Activated T-cell treated with anti-CD3 and anti-CD28 coated beads, Interleukin-2, amount 50 U/mL, for 48 hours (primary cell): ENCODE measurements at places on chromosomes 1 and 21.
A peak's percentile ranks its signal among the peaks of the same experiment; 100 is the strongest.

DNA sequence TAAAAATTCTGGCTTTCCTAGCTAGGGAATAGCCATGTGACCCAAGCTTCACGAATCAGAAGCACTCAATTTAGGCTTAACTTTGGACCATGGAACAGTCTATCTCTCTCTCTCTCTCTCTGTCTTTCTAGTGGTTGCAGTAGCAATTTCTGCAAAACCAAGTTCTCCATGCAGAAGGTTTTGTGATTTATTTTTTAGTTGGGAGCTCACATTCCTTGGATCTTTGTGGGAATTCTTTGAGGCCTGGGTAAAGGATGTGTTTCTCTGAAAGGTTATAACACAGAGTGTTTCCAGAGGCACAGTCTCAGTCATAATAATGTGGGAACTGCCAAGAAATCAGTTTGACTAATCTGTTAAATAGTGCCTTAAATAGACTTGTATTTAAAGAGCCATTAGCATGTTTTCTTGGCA lies 112.3 kb upstream of the COL11A1 start:
- no peak for DNase-seq

DNA sequence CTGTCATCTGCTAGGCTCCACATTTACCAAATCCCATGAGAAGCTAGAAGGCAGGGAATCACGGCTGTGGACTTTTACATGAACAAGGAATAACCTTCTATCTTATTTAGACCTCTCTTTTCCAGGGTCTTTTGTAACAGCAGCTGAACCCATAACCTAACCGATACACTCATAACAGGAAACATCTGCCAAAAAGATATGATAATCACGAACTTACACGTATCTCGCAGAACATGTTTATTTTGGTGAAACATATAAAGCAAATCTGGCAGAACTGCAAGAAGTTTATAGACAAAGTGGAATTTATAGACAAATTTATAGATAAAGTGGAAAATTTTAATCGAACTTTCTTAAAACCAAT lies 20.4 kb downstream of the TINAGL1 start:
- DNase-seq: no peak

GRCh38 chr1:67532452-67533216 lies 102.4 kb upstream of the SERBP1 start:
- no peak for DNase-seq

DNA sequence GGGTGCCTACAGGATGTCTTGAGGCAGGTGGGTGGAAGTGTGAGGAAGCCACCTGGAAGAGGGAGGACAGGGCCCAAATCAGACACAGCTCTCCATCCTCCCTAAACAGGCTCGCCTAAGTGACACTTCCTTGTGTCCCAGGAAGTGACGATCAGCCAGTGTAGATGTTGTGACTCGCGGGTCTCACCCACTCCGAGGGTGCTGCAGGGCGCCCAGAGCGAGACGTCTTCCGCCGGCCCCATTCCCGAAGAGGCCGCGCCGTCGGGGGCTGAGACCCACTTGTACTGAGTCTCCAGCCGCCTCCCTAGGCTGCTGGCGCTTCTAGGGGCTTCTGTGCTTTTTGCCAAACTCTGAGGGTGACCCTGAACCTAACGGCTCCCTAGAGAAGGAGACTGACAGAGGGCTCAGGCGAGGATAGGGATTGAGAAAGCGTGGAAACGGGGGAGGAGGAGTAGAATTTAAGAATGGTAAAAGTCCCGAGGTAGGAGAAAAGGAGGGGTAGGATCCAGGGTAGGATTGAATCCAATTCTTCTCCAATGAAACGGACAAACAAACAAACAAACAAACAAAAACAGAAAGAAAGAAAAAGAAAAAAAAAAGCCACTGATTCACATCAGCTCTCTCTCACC lies 543 bp upstream of the MARK1 start:
- DNase-seq: peak; percentile 20

DNA sequence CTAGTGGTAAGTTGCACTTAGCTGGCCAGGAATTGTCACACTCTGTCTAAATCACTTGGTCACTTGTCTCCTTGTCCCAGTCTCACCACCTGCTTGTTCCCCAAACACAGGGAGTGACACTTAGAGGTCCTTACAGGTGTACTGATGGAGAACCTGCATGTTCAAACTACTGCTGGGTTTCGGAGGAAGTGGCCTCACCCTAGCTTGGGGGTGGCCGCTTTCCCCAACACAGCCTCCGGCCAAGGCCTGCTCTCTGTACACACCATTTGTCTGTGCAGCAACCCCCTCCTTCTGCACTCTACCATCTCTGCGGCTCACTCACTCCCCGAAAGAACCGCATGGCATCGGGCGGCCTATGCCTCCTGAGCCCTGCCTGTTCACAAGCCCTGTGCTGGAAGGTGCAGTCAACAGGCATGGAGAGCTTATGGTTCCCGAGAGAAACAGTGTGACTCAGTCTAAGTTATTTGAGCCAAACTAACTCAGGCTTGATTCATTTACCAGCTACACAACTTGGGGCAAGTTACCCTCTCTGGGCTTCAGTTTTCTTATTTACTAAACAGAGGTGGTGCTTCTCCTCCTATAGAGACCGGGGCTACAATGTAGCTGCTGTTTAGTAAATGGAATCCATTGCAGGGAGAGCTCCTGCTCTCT lies 10.5 kb upstream of the SPRR4 start:
- no peak for DNase-seq

DNA sequence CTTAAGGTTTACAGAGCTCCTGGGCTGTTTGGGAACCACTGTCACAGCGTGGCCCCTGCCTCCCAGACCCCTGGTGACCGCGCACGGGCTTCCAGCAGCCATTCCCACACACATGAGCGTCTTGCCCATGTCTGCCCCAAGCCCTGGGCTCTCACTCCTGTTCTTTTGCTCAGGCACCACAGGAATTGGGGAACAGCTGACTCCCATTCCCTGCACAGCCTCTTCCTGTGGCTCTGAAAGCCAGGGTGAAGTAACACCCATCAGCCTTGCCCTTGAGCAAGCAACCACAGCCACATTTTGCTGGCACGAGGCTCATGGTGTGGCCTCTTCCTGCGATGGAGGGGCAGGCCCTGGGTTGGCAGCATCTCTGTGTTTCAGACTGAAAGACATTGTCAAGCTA lies 14.3 kb upstream of the GPR157 start:
- no peak for DNase-seq

- peak; percentile 33 for DNase-seq
Observed at GRCh38 chr1:52727114-52727586, 897 bp downstream of the ZYG11B start.

- DNase-seq: no peak
Observed at GRCh38 chr21:32597205-32597604, 11.9 kb upstream of the TCP10L start.

GRCh38 chr1:2477309-2477708 lies 1.2 kb downstream of the PLCH2 start:
- DNase-seq: no peak

DNA sequence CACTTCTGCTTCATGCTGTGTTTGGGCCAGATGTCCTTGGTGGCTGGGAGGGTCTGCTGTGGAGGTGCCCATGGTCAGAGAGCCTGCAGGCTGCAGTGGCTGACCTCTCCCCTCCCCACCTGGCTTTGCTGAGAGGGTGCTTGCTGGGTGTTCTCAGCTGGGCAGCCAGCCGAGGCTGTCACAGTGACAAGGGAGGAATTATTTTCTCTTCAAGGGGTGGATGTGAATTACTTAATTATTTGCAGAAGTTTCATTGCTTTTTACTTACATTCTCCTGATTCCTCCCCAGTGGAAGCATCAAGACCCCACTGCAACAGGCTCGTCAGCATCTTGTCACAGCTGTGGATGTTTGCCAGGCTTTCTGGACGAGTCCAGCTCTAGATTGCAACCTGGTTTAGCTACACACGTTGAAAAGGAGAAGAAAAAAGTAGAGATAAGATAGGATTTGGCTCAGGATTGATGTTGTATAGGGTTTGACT lies 70.3 kb downstream of the GALNT2 start:
- DNase-seq: no peak

GRCh38 chr1:47926461-47926999 lies 70.7 kb downstream of the TRABD2B start:
- no peak for DNase-seq

GRCh38 chr1:226702957-226703831 lies 35.9 kb downstream of the ITPKB start:
- DNase-seq: peak; percentile 89

DNA sequence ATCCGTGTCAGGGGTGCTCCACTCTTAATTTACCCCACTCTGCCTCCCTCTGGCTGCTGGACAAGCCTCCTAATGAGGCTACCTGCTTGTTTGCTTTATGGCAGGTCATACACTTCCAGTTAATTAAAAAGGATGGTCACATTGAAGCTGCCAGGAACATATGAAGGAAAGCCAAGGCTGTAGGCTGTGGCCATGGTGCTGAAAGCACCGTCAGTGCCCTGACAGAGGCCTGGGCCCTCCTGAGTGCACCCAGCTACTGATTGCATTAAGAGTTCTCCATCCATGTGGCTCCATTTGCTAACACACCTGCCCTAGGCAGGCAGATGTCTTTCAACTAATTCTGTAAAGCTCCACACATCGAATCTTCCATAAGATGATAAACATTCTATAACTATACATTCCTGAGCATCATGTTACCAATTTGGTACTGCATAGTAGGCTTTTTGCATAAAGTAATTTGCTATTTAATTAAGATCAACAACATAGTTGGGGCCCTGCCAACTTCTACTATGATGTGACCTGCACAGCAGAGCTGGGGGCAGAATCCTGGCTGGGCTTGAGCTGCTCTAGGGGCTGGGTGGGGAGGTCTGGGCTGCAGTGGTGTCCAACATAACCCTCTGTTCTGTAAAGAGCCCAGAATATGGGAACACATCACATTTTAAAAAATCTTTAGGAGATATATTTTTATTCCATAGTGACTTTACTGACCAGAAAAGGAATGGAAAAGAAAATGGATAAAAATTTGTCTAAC lies 224.8 kb downstream of the SIPA1L2 start:
- no peak for DNase-seq

GRCh38 chr21:24411429-24411828 lies 1195.9 kb downstream of the MRPL39 start:
- DNase-seq: no peak

- DNase-seq: no peak
Observed at GRCh38 chr1:67889953-67890567, 56.8 kb upstream of the GNG12 start.

- DNase-seq: no peak
Observed at GRCh38 chr1:147748676-147749350, 11.6 kb downstream of the GJA5 start.

GRCh38 chr1:193176113-193176512 lies 10.3 kb downstream of the B3GALT2 start:
- no peak for DNase-seq

GRCh38 chr1:1826356-1827088 lies 48.3 kb upstream of the NADK start:
- DNase-seq: no peak

GRCh38 chr1:54940042-54940441 lies 40.4 kb upstream of the TMEM61 start:
- DNase-seq: no peak

GRCh38 chr1:215076322-215076721 lies 6.2 kb upstream of the KCNK2 start:
- no peak for DNase-seq

DNA sequence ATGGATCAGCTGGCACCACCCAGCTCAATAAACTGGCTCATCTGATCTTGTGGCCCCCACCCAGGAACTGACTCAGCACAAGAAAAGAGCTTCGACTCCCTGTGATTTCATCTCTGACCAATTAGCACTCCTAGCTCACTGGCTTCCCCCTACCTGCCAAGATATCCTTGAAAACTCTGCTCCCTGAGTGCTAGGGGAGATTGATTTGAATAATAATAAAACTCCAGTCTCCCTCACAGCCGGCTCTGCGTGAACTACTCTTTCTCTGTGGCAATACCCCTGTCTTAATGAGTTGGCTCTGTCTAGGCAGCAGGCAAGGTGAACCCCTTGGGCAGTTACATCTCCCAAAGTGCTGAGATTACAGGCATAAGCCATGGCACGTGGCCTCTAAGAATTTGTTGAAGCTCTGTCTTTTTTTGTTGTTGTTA lies 11.8 kb upstream of the RHBDL2 start:
- DNase-seq: no peak

GRCh38 chr21:38878379-38879179 lies 72.8 kb downstream of the ETS2 start:
- no peak for DNase-seq

DNA sequence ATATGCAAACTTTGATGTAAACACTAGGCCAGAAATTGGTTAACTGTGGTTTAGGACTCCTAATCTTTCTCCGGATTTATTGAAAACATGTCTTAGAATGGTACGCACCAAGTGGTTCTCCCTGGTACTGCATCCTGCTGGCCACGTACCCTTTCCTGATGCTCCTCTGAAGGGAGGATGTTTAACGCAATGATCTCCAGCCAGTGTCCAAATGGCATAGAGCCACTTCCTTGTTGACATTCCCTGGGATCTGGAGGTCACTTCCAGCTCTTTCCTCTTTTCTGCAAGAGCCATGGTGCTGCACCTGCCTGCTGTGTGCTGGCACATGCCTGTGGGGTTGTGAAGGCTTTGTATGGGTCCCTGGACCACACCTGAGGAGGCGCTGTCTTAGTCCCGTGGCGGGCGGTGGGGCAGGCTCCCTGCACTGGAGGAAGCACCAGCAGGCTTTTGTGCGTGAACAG lies 53.9 kb downstream of the GALNT2 start:
- no peak for DNase-seq

GRCh38 chr1:219367496-219367895 lies 193.8 kb downstream of the LYPLAL1 start:
- DNase-seq: no peak

DNA sequence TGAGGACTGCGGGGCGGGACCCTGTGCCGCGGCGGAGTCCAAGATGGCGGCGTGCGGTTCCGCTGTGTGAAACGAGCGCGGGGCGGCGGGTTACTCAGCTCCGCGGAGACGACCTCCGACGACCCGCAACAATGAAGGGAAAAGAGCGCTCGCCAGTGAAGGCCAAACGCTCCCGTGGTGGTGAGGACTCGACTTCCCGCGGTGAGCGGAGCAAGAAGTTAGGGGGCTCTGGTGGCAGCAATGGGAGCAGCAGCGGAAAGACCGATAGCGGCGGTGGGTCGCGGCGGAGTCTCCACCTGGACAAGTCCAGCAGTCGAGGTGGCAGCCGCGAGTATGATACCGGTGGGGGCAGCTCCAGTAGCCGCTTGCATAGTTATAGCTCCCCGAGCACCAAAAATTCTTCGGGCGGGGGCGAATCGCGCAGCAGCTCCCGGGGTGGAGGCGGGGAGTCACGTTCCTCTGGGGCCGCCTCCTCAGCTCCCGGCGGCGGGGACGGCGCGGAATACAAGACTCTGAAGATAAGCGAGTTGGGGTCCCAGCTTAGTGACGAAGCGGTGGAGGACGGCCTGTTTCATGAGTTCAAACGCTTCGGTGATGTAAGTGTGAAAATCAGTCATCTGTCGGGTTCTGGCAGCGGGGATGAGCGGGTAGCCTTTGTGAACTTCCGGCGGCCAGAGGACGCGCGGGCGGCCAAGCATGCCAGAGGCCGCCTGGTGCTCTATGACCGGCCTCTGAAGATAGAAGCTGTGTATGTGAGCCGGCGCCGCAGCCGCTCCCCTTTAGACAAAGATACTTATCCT lies 430 bp downstream of the RBM15 start:
- DNase-seq: peak; percentile 74

GRCh38 chr1:29962831-29963247 lies 726.5 kb downstream of the PTPRU start:
- no peak for DNase-seq

- no peak for DNase-seq
Observed at GRCh38 chr1:155123801-155124200, 3.9 kb upstream of the EFNA1 start.

GRCh38 chr1:212470059-212470458 lies 37.3 kb downstream of the NENF start:
- no peak for DNase-seq

- no peak for DNase-seq
Observed at GRCh38 chr1:150760013-150760412, 5.6 kb downstream of the CTSS start.

- no peak for DNase-seq
Observed at GRCh38 chr1:184770181-184770979, 15.7 kb upstream of the EDEM3 start.
